ENCODE measurements at places on chromosomes 6 and 20.

GRCh38 chr6:19320111-19320581, 517.0 kb upstream of the ID4 start:
- DNase-seq, result no peak

- no peak for DNase-seq
Observed at GRCh38 chr20:25251558-25251957, 3.7 kb downstream of the PYGB start.

DNA sequence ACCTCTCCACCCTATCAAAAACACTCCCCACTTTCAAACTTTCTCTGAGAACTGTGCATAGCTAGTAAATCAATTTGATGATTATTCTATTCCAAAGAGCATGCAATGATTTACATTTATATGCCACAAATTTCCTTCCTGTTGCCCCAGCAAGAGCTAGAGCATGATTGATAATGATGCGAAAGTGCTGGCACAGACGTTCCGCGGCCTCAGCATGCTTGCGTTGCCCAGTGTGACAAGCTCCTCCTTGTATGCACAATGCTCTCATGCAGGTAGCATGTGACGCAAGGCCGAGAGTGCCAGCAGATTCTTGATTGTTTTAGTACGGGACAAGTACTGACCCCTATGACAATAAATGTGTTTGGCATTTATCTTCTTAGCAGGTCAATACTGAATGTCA, 696.3 kb upstream of the SLC35B3 start:
- DNase-seq, result no peak

DNA sequence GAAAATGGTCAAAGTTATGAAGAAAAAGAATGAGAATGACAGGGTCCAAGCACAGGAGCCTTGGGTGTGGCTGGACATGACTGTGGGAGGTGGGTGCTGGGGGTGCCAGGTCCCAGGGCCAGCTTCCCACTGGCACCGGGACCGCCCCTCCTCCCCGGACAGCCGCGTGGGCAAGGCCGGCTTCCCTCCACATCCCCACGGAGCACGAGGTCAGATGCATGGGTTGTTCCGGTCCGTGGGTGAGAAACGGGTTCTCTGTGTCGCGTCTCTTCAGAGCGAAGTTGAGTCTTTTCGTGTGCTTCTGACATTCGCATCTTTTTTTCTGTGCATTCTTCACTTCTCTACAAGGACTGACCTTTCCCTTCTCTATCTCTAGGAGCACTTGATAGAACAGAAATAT, 30.1 kb downstream of the KIF25 start:
- DNase-seq, result no peak

GRCh38 chr6:125323376-125323775, 21.6 kb upstream of the HDDC2 start:
- DNase-seq, result no peak

Data from activated T-cell treated with anti-CD3 and anti-CD28 coated beads, Interleukin-2, amount 50 U/mL, for 48 hours (primary cell).